ENCODE measurements at places on chromosomes 3 and 15.
A peak's percentile ranks its signal among the peaks of the same experiment; 100 is the strongest.

- no peak for DNase-seq
Observed at GRCh38 chr3:147389717-147390116, 16.6 kb downstream of the ZIC4 start.

DNA sequence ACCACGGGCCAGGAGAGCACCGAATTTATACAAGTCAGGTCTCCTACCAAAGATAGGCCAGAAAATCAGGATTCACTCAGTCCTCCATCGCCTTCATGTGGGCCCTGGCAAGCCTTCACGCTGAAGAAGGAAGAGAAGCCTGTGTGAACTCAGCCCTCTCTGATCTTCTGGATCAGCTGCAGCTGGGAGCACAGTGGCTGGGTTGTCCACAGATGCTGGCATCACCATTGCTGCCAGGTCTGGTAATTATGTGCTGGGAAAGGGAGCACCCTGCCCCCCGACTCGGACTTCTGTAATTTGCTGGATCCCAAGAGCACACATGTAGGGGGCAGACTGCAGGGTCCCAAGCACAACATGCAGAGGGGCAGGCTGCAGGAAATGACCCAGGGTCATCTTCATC, 12.4 kb upstream of the PDE8A start:
- DNase-seq: no peak

- DNase-seq: no peak
Observed at GRCh38 chr3:988785-989184, 104.0 kb upstream of the CNTN6 start.

- peak; percentile 85 for DNase-seq
Observed at GRCh38 chr3:150177673-150178381, 207.1 kb upstream of the PFN2 start.

DNA sequence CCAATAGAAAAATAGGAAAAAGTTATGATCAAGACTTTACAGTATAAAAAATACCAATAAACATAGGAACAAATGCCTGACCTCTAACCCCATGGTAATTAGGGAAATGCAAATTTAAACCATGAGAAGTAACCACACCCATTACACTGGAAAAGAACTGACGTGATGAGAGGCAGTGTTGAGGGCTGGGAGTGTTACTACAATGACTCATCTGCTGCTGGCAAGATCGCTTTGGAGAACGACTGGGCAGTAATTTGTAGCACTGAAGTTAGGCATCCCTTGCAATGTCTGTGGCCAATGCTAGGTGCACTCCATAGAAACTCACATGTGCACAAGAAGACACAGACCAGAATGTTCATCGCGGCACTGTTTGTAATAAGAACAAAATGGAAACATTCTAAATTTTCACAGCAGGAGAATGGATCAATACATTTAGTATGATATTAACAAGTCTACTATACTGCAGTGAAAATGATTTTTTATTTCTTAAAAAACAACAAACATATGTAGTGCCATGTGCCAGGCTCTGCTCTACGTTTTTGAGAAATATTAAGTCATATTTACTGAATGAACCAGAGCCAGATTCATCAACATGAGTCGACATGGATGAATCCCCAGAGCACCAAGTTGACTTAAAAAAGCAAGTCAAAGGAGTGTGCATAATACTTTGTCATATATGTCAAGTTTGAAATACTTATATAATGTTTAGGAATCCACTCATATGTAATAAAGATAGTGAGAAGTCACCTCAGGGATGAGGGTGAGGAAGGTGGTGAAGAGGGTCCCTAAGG, 37.6 kb upstream of the EPHB3 start:
- DNase-seq: peak; percentile 65

DNA sequence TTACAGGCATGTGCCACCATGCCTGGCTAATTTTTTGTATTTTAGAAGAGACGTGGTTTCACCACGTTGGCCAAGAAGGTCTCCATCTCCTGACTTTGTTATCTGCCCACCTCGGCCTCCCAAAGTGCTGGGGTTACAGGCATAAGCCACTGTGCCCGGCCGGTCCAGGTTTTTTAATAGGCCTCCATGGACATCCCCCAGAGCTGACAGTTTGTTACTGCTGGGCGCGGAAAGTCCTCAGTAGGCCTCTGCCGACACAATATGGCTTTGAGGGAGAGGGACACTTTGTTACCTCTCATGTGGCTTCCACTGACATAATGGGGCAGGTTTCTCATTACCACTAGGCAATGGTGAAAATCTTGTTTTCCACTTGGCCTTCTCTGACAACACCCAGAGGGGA, 152.0 kb downstream of the WNT7A start:
- no peak for DNase-seq

DNA sequence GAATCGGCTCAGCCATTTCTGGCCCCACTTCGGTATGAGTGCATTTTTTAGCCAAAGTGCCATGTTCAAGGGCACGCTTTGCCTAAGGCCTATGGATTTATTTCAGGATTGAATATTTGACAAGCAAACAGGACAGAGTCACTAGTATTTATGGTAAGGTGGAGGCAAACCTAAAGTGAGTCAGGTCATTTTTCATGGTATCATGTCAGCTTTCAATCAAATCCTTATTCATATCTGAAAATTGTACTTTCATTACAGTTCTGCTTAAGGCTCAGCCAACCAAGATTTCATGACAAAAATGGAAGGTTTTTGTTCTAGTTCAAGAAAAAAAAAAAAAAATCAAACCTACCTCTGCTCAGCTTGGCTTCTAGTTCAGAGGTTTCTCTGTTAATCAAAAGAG, 30.5 kb upstream of the ICE2 start:
- no peak for DNase-seq

DNA sequence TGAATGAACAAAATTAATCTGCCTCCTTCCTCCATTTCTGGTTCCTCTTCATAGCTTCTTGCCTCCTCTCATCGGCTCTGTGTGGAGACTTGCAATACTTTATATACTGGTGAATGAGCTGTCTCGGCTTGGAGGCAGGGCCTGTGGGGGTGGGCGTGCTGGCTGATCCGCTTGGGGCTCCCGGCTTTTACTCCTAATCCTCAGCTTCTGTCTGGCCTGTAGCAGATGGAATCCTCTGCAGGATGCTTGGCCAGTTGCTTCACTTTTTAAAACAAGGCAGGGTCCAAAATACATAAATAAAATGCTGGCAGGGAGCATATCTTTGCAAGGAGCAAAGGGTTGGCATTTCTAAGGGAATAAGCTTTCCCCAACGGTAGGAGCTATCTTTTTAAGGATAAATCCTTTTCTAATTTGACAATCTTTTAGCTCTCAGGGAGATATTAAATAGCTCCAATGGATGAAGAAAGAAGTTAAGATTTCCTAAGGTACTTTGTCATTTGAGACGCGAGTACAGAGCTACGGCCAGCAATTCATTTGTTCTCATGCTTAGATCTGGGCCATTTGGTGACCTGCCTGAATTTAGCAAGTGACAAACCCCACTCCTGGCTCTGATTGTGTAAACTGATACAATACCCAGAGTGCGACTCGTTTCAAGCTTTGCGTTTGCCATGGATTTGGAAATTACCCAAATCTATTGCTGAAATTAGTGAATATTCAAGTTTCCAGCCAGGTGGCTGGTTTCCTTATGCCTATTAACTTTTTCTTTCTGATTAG, 18.9 kb downstream of the SV2B start:
- DNase-seq: no peak

- peak; percentile 53 for DNase-seq
Observed at GRCh38 chr15:85865070-85865684, 70.5 kb upstream of the KLHL25 start.

DNA sequence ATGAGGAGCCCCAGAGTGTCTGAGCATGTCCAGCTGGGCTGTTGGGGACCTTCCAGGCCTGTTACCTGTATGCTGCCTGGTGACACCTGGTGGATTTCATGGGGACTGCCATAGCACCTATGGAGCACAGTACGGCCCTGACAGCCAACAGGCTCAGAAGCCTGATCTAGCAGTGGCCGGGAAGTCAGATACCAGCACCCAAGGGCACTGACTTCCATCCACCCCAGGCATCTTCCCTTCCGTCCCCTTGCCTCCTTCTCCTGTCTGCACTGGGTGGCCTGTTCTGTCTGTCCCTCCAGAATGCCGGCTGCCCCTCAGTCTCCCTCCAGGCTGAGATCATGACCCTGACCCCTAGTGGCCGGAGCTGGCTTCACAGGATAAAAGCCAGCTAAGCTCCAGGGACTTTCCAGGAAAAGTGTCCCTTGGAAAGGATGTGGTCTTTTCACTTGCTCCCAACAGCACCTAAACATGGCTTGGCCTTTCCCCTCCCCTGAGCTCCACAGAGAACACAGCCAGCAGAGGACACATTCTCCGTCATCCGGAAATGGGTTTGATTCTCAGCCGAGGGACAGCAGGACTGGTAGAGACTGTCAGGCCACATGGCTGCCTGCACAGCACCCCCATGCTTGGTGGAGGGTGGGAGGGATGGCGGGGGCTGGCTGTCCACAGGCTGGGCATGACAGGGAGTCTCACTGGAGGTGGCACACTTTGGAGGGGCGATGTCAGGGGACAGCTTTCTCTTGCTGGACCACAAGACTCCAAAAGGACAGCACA, 9.5 kb downstream of the RPS17 start:
- DNase-seq: peak; percentile 55
